ENCODE measurements at places on chromosomes 12 and 14.

DNA sequence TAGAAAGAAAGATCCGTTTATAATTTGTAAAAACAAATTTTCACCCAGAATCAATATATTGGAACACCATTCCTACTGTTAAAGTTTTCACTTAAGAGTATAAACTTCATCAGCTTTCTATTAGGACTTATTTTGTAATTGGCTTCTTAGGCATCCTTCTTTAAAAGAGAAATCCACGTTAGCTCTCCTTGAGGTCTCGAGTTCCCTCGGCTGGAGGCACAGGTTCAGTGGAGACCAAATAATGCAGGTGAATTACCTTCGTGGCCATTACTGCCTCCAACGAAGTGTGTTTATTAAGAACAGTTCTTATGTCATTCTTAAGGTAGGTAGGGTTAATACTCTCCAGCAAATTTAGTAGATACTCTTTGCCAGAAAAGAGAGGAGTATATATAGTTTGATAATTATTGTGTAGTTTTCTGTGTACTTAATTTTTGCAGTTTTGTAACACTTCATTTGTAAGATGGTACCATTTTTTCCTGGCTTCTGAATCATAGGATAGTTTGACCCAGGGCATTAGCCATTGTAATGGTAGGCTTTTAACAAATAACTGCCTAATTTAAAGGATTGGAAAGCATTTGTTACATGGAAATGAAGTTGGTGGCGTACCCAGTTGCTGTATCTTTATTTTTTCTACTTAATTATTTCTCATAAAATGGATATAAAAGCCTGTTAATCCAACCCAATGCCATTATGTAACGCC is 2.2 kb downstream of the CALM1 start:
- no peak for DNase-seq

GRCh38 chr12:83537428-83538053 is 850.8 kb downstream of the TMTC2 start:
- no peak for DNase-seq

GRCh38 chr12:74535536-74535935 is 2.1 kb upstream of the ATXN7L3B start:
- DNase-seq: no peak

DNA sequence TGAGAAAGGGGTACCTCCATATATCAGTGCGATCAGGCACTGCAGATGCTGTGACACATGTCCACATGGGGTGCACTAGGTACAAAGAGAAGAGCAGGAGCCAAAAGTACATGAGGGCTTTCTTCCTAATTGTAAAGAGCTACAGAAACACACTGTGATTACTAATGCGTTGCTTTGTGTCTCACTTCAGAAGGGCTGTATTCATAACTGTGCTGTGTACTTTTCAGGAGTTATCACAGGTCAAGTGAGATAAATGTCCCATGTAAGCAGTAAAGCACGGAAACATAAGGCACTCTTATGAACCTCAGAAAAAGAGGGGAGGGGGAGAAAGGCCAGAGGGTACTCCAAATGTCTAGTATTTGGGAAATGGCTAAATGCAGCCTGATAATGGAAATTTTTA is 10.6 kb downstream of the SPRING1 start:
- no peak for DNase-seq

Data from Caki2 (cell line).